Esophagus squamous epithelium (tissue), 5 donors: ENCODE measurements at places on chromosomes 3 and 15.

- DNase-seq: no peak
Measured at GRCh38 chr15:60801395-60801794, 322.5 kb upstream of the ICE2 start.

GRCh38 chr15:63544258-63545026 is 40.0 kb downstream of the USP3 start:
- DNase-seq: no peak

GRCh38 chr3:56970461-56970879 is 90.0 kb upstream of the SPATA12 start:
- no peak for DNase-seq

GRCh38 chr3:57998366-57999283 is 9.6 kb upstream of the FLNB start:
- DNase-seq: no peak

GRCh38 chr15:38401106-38401505 is 52.8 kb upstream of the FAM98B start:
- no peak for DNase-seq

DNA sequence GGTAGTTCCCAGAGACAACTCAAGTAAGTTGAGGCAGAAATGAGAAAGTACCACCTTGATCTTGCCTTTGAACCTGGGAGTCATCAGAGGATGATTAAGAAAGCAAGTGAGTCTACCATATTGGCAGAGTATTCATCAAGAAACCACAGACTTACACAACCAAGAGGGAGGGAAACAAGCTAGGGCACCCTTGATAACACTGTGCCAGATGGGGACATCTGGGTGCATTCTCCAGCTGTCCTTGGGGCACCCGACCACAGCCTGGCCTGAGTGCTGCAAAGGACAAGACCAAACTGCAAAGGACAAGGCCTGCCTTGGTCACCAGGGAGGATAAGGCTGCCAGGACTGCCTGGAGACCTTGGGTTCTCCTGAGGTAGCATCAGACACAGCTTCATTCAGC is 553.6 kb downstream of the EPHB1 start:
- no peak for DNase-seq

- DNase-seq: no peak
Measured at GRCh38 chr3:31252216-31253185, 280.2 kb upstream of the STT3B start.

DNA sequence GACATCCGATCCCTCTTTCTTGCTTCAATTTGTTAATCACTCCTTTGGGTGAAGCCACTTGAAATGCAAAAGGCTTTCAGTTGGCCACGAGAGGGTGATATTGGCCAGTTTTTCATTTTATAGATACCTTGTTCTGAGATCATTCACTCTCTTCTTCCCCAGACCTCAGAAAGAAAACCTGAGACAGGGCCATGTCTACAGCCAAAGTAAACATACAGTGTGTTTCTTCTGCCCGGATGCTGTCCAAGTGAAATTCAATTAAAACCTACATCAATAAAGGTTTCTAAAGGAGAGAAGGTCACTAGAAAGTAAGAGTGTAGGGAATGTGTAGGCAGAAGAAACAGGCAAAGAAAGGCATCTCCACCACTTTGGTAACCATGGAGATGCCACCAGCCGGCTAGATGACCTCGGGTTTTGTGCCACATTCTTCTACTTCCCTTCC is 39.5 kb upstream of the FMN1 start:
- DNase-seq: no peak

GRCh38 chr3:131806736-131807135 is 228.1 kb downstream of the CPNE4 start:
- DNase-seq: no peak

DNA sequence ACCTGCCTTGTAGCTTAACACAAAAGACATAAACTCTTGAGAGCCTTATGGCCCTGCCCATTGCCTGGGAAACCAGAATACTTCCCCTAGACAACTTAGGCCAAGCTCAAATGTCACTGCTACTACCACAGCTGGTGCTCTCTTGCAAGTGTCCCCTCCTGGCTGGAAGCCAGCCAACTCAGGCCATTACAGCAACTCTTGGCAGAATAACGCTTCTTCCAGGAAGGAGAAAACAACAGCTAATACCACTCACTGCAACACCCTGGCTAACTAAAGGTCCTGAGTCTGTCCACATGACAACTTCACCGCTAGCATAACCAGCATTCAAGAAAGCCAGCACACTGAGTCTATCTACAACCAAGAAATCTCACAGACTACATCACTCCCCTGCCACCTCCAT is 5.1 kb upstream of the B4GALT4 start:
- DNase-seq: no peak

- DNase-seq: no peak
Measured at GRCh38 chr3:105967117-105967516, 98.3 kb upstream of the CBLB start.

DNA sequence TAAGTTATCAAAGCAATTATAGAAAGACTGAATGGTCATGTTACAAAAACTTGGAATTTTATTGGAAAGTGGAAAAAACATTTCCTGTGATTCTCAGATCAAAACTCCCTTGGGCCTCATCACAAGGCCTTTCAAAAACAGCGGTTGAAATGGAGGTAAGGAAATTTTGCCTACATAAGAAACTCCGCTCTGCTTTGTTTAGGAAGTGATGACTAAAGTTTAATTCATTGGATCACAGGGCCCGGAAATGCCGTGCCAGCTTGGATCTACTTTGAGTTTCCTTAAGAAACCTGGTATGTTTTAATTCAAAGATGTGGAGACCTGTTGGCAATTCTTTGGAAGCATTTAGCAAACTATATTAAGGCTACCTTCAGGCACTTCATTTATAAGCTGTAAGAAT is 143.9 kb upstream of the MME start:
- no peak for DNase-seq

- DNase-seq: no peak
Measured at GRCh38 chr15:63473749-63473998, 30.7 kb upstream of the USP3 start.

GRCh38 chr3:39808467-39809180 is 785 bp upstream of the MYRIP start:
- peak; percentile 0 for DNase-seq

- DNase-seq: no peak
Measured at GRCh38 chr15:61661791-61662190, 398.5 kb downstream of the VPS13C start.

GRCh38 chr3:113758389-113759024 is 11.7 kb downstream of the ATP6V1A start:
- no peak for DNase-seq

DNA sequence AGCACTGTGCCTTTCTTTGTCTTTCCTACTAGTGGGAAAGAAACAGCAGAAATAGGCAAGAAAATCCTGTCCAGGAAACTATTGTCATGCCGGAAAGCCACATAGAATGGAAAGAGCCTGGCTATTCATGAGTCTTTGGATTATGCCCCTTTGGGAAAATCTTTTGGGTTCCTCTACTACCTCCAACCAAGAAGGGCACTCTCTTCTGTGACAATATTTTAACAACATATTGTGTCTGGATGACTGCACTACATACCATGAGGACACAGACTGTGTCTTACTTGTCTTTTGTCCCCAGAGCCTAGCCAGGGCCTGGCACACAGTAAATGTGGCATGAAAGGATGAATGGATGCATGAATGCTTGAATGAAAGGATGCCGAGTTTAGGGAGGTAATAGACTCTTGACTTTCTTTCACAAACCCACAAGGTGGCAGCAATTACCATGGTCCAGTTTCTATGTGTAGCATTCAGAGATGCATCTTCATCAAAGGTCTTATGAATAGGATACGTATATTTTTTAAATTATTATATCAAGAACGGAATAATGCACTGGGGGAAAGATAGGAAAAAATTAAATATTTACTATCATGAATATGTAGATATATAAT is 30.3 kb downstream of the ARL14 start:
- DNase-seq: no peak

- DNase-seq: no peak
Measured at GRCh38 chr15:86295511-86295910, 215.8 kb downstream of the AGBL1 start.

- no peak for DNase-seq
Measured at GRCh38 chr3:170497207-170498095, 78.8 kb downstream of the CLDN11 start.

DNA sequence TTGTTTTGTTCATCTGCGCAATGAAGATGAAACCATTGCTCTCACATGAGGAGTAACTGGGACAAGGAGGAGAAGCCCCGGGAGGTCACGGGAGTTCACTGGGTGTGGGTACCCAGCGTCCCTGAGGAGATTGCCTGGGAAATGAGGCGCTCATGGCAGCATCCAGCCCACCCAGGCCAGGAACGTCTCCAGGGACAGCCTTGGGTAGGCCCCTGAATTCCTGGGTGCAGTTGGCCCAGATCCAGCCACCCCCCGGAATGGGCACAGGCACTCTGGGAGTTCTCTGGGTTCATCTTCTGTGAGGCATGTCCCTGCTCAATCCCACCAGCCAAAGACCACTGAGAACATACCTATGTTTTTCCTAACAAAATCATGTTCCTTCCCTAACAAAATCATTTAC is 18.5 kb downstream of the BFSP2 start:
- DNase-seq: no peak

GRCh38 chr3:73121669-73122331 is 60.3 kb downstream of the EBLN2 start:
- no peak for DNase-seq

DNA sequence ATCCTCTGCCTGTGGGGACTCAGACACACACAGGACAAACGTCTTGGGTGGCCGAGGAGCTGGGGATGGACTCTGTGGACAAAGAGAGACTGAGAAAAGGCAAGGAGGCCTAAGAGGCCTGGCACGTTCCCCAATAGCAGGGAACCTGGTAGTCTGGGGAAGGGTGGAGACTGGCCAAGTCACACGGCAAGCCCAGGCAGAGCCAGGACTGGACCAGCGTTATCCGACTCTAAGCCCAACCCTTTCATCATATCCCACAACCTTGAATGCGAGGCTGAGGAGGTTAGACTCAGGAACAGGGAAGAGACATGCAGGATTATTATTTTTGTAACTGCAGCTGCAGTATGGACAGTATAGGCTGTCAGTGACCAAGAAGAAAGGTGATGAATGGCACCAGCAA is 53.4 kb downstream of the SLC6A11 start:
- DNase-seq: no peak

DNA sequence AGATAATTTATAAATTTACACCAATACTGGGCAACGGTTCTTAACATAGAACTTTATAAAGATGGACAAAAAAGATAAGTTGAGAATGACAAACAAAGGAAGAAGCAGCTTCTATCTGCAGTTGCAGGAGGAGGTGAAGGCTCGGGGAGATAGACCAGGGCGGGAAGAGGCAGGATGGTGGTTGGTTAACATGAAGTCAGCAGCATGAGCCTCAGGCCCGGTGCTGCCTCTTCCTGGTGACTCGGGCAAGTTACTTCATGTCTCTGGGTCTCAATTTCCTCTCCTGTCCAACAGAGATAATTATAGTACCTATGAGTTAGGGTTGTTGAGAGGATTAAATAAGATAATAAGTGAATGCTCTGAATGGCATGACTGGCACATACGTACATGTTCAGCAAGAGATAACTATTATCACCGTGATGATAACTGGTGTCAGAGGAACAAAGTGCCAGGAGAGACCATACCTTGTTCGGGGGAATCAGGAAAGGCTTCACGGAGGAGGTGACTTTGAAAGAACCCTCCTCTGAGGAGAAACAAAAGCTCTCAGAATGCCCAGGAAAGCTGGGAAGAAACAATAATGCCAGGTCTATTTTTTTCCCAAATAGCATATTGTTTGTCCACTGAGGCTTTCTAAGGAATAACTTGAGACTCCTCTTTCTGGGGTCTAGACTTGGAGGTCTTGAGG is 4.4 kb downstream of the PAK6 start:
- no peak for DNase-seq

- no peak for DNase-seq
Measured at GRCh38 chr3:197482001-197482400, 73.8 kb downstream of the BDH1 start.

DNA sequence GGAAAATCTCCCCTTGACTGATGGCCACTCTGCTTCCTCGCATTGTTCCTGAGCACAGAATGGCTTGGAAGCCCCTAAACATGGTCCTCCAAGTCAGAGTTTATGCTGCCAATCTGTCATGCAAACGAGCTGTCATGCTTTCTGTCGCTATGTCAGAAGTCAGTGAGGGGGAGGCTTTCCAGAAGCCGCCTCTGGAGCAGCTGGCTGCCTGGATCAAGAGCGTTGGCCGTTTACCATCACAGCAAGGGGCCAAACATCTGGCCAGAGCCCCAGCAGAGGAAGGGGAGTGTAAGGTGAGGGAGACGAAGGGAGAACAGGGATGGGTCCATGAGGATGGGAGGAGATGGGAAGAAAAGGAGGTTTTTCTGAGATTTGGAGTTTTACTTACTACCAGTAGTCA is 372.6 kb upstream of the NR2F2 start:
- DNase-seq: no peak

DNA sequence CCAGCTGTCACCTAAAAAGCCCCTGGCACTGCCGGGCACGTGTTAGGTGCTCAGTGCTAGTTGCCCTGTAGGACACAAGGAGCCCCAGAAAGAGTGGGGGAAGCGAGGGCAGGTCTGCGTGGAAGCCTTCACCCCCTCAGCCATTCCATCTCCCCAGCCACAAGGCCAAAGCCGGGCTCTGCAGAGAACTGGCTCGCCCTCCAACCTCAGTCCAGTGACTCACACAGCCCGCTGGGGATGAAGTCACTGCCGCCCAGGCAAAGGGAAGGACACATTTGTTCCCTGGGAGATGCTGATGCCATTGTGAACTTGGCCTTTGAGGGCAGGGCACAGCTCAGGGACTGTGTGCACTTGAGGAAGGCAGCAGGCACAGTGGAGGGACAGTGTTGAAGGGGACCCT is 48.1 kb downstream of the IQSEC1 start:
- no peak for DNase-seq

- no peak for DNase-seq
Measured at GRCh38 chr15:72671525-72671924, 14.5 kb downstream of the HIGD2B start.

- no peak for DNase-seq
Measured at GRCh38 chr3:105145511-105145910, 221.2 kb upstream of the ALCAM start.

DNA sequence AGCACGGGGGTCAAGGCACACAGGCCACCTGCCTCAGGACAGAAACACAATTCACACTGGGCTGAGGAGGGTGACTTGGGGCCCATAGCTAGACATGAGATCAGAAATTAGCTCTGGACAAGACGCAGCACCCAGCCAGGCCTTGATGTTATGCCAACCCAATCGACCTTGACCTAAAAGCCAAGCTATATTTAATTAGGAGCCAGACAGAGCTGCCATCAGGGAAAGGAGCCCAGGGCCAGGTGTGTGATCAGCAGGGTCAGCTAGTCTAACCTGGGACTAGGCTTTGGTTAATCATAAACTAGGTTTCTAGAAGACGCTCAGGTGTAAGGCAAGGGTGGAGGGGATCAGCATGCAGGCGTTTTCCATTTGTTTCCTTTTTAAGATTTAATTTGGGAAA is 23.9 kb upstream of the SLC25A36 start:
- no peak for DNase-seq

DNA sequence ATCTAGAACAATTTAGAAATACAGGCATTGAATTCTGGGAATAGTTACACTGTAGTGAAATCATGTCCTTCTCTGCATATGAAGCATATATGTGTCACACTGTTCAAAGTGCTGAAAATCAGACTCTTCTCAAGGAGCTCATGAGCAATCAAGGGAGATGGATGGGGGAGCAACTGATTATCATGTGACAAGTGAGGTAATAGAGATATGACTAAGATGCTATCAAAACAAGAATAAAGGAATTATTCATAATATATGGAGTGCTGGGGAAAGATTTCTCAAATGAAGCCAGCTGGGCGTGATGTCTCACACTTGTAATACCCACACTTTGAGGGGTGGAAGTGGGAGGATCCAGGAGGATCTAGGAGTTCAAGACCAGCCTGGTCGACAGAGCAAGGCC is 74.9 kb upstream of the CHRNB4 start:
- DNase-seq: no peak

GRCh38 chr15:98231696-98232440 is 271.4 kb downstream of the ARRDC4 start:
- DNase-seq: no peak
